ENCODE measurements at places on chromosomes 16 and 17. TPM values are rescaled to one million over a fixed set of nuclear protein-coding genes. Genes with fewer than 3 reads are reported as not detected.
A peak's percentile ranks its signal among the peaks of the same experiment; 100 is the strongest.

- H3K4me1 ChIP-seq: no peaks in the 10 kb centered on the region
- no peaks in the 10 kb centered on the region for H3K36me3 ChIP-seq
- no peak for DNase-seq
- H3K4me3 ChIP-seq: no peak overlapping the region
- H3K27me3 ChIP-seq: no peaks in the 10 kb centered on the region
- H3K27ac ChIP-seq: no peak overlapping the region
Observed at GRCh38 chr17:61487989-61488595, 35.9 kb downstream of the TBX4 start.

DNA sequence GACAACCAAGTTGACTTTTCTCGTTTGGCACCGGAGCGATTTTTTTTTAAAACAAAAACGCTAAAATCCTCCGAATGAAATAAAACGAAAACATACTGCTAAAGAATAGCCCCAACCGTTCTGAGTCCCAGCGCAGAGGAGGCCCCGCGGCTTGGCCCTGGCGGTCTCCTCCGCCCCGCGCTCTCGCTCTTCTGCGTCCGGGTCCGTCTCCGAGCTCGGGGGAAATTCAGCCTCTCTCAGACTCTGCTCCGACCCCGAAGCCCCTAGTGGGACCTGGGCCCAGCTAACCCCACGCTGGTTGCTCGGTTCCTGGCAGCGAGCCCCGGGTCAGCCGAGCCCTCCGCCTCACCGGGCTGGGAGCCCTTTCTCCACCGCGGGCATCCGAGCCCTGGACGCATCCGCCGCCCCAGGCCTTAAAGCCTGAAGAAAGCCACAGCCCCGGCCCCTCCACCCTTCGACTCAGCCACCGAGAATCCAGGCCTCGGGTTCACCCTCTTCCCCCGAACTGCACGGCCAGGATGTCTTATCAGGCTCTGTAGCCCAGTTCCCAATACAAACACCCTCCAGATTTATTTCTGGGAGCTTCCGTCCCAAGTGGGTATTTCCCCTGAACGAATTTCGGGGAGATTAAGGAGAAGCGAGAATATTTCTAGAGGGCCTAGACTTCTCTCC is 1.2 kb downstream of the TBX2 start:
- peak overlapping the region; percentile 71 for H3K27ac ChIP-seq
- no peaks in the 10 kb centered on the region for H3K36me3 ChIP-seq
- peaks cover 42% of the 10 kb centered on the region for H3K27me3 ChIP-seq

GRCh38 chr17:5815396-5815795 is 231.1 kb upstream of the NLRP1 start:
- H3K27ac ChIP-seq: no peak overlapping the region
- H3K27me3 ChIP-seq: peaks cover 11% of the 10 kb centered on the region
- no peak overlapping the region for H3K4me3 ChIP-seq
- no peaks in the 10 kb centered on the region for H3K4me1 ChIP-seq
- DNase-seq: no peak

- no peak overlapping the region for H3K27ac ChIP-seq
- DNase-seq: no peak
- H3K4me1 ChIP-seq: no peaks in the 10 kb centered on the region
- no peaks in the 10 kb centered on the region for H3K27me3 ChIP-seq
Observed at GRCh38 chr16:1559446-1559975, 26.0 kb downstream of the TMEM204 start.

DNA sequence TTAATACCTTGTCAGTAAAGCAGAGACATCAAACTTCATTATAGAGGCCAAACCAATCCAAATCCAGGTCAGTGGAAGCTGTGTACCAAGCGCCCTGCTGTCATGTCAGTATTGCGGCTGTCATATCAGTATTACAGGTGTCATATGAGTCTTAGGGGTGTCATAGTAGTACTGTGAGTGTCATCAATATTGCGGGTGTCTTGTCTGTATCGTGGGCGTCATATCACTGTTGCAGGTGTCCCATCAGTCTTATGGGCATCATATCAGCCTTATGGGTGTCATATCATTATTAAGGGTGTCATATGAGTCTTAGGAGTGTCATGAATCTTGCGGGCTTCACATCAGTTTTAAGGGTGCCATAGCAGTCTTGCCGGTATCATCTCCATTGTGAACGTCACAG is 6.0 kb upstream of the PRDM7 start:
- H3K4me1 ChIP-seq: peaks cover 3% of the 10 kb centered on the region
- no peak overlapping the region for H3K4me3 ChIP-seq
- H3K36me3 ChIP-seq: no peaks in the 10 kb centered on the region
- no peak for DNase-seq
- H3K27ac ChIP-seq: no peak overlapping the region
- H3K27me3 ChIP-seq: peaks cover 2% of the 10 kb centered on the region

Gene CHST4
- not detected for total RNA-seq

GRCh38 chr17:70128727-70129238 is 40.5 kb upstream of the KCNJ2 start:
- H3K27ac ChIP-seq: no peak overlapping the region
- H3K27me3 ChIP-seq: no peaks in the 10 kb centered on the region
- H3K4me1 ChIP-seq: no peaks in the 10 kb centered on the region
- no peak for DNase-seq

GRCh38 chr16:69166221-69166833 is 20.6 kb upstream of the SNTB2 start:
- no peaks in the 10 kb centered on the region for H3K27me3 ChIP-seq
- peaks cover 31% of the 10 kb centered on the region for H3K36me3 ChIP-seq
- H3K4me3 ChIP-seq: peak overlapping the region; percentile 19
- peak; percentile 74 for DNase-seq
- peaks cover 34% of the 10 kb centered on the region for H3K4me1 ChIP-seq

DNA sequence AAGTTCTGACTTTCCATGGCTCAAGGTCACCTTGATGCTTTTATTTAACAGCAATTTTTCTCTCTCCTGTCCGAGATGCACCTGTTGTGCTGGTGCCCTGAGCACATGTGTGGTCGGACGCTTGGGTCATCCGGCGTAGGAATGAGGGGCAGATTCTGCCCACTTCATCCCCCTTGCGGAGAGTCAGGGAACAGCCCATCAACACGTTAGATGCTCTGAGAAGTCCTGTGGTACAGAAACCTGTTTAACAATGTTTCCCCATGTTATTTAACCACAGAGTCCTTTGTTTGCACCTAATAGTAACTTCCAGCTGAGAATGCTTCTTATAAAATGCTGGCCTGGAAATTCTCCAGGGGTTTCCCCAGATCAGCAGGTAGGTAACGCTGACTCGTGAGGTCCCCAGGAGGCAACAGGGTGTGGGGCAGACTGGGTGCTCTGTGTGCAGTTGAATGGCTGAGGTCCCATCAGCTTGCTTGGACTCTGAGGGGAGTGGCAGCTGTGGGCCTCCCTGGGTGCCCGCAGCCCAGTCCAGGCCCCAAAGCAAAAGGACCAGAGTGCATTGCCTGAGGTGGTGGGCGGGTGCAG is 17.8 kb downstream of the DOC2B start:
- H3K4me1 ChIP-seq: no peaks in the 10 kb centered on the region
- H3K4me3 ChIP-seq: no peak overlapping the region
- H3K36me3 ChIP-seq: no peaks in the 10 kb centered on the region

Gene INTS2
- total RNA-seq: 9.9 TPM

Gene NOS2
- total RNA-seq: 0.07 TPM

DNA sequence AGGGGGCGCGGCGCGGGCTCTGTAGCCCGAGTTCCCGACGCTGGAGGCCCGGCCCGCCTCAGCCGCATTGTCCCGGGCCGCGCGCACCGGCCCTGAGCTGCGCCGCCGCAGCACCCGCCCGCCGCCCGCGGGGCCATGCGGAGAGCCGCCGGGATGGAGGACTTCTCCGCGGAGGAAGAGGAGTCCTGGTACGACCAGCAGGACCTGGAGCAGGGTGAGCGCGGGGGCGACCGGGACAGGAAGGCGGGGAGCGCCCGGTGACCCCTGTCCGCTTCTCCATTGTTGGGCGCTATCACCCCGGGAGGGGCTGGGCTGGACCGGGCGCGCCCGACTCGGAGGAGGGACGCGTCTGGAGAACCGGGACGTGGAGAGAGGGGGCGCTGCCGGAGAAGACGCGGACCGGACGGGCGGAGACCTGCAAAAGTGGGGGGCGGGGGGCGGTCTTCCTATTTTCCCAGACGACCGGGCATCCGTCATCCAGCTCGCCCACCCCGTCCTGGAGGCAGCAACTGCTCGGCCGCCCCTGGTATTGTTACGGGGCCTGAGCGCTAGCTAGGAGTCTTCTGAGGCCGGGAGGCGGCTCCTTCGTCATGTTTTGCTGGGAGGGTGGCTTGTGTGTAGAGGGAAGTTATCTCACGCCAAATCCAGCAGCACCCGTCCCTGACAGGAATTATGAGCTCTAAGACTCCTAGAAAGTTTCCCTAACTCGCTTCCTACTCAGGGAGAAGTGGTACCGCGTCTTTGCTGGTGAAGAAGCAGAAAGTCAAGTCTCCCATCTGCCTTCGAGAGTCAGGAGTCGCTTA is 678 bp downstream of the CDR2L start:
- H3K27me3 ChIP-seq: no peaks in the 10 kb centered on the region
- peak overlapping the region; percentile 97 for H3K27ac ChIP-seq
- H3K36me3 ChIP-seq: no peaks in the 10 kb centered on the region
- peaks cover 16% of the 10 kb centered on the region for H3K4me1 ChIP-seq

Gene NECAB2
- total RNA-seq: 1.1 TPM

GRCh38 chr16:19135896-19136438 is 22.2 kb downstream of the ITPRIPL2 start:
- H3K27me3 ChIP-seq: no peaks in the 10 kb centered on the region
- H3K4me1 ChIP-seq: peaks cover 19% of the 10 kb centered on the region

- H3K27ac ChIP-seq: no peak overlapping the region
- no peaks in the 10 kb centered on the region for H3K4me1 ChIP-seq
- H3K36me3 ChIP-seq: no peaks in the 10 kb centered on the region
- H3K27me3 ChIP-seq: no peaks in the 10 kb centered on the region
- DNase-seq: no peak
Observed at GRCh38 chr16:54673313-54673712, 257.4 kb upstream of the IRX5 start.

- peak overlapping the region; percentile 45 for H3K4me3 ChIP-seq
- DNase-seq: peak; percentile 49
- no peaks in the 10 kb centered on the region for H3K36me3 ChIP-seq
- H3K27ac ChIP-seq: peak overlapping the region; percentile 87
Observed at GRCh38 chr17:40317345-40317873, 8.4 kb downstream of the RARA start.

- no peak overlapping the region for H3K4me3 ChIP-seq
- H3K4me1 ChIP-seq: peaks cover 34% of the 10 kb centered on the region
- H3K27ac ChIP-seq: no peak overlapping the region
- no peaks in the 10 kb centered on the region for H3K36me3 ChIP-seq
- no peaks in the 10 kb centered on the region for H3K27me3 ChIP-seq
Observed at GRCh38 chr17:20172376-20172775, 163.2 kb downstream of the SPECC1 start.

GRCh38 chr17:67126983-67127382 is 82.6 kb downstream of the CACNG1 start:
- no peak for DNase-seq
- peaks cover 12% of the 10 kb centered on the region for H3K36me3 ChIP-seq
- no peak overlapping the region for H3K4me3 ChIP-seq
- H3K4me1 ChIP-seq: no peaks in the 10 kb centered on the region
- no peak overlapping the region for H3K27ac ChIP-seq

GRCh38 chr16:68710211-68710610 is 26.9 kb upstream of the CDH1 start:
- no peaks in the 10 kb centered on the region for H3K36me3 ChIP-seq
- H3K4me3 ChIP-seq: no peak overlapping the region
- no peak for DNase-seq
- H3K4me1 ChIP-seq: peaks cover 8% of the 10 kb centered on the region
- no peaks in the 10 kb centered on the region for H3K27me3 ChIP-seq

GRCh38 chr17:40281663-40282062 is 6.0 kb upstream of the CDC6 start:
- H3K36me3 ChIP-seq: peaks cover 15% of the 10 kb centered on the region
- no peaks in the 10 kb centered on the region for H3K27me3 ChIP-seq
- no peak overlapping the region for H3K27ac ChIP-seq
- no peak for DNase-seq
- peaks cover 23% of the 10 kb centered on the region for H3K4me1 ChIP-seq
- H3K4me3 ChIP-seq: no peak overlapping the region

GRCh38 chr17:27892866-27893769 is at the start of gene LYRM9:
TSS of gene LYRM9 (minus strand) at chr17:27893365. CDS start at chr17:27882694, 10,671 bp downstream.
- H3K27ac ChIP-seq: peak within 1 kb of the TSS; percentile 26
- H3K27me3 ChIP-seq: peaks cover 11% of the 10 kb centered on the region
- H3K36me3 ChIP-seq: no peaks in the 10 kb centered on the region
- peak within 1 kb of the TSS; percentile 57 for H3K4me3 ChIP-seq

Gene MYH10
- 125 TPM for total RNA-seq

Gene CTF1
- 5.2 TPM for total RNA-seq

DNA sequence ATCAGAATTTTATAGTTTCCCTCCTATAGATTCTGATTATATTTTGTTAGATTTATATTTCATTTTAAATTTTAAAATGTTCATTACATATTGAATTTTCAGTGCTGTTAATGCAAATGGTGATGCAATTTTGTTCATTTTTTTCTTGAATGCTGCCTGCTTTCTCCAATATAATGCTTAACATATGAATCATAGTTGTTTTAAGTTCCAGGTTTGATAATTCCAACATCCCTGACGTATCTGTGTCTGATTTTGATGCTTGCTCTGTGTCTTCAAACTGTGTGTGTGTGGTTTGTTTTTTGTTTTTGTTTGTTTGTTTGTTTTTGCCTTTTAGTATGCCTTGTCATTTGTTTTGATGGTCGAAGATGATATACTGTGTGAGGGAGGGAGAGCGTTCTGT is 134.7 kb upstream of the ELAC2 start:
- H3K27me3 ChIP-seq: no peaks in the 10 kb centered on the region
- H3K4me3 ChIP-seq: no peak overlapping the region
- peak overlapping the region; percentile 48 for H3K27ac ChIP-seq
- H3K4me1 ChIP-seq: peaks cover 3% of the 10 kb centered on the region

Gene RDM1
- total RNA-seq: not detected

Gene CACNA1G
- 0.27 TPM for total RNA-seq

GRCh38 chr16:72876981-72877373 is 171.0 kb downstream of the ZFHX3 start:
- H3K27me3 ChIP-seq: no peaks in the 10 kb centered on the region
- H3K27ac ChIP-seq: peak overlapping the region; percentile 88
- peak overlapping the region; percentile 9 for H3K4me3 ChIP-seq
- DNase-seq: peak; percentile 71

Gene SPIRE2
- 2.6 TPM for total RNA-seq

DNA sequence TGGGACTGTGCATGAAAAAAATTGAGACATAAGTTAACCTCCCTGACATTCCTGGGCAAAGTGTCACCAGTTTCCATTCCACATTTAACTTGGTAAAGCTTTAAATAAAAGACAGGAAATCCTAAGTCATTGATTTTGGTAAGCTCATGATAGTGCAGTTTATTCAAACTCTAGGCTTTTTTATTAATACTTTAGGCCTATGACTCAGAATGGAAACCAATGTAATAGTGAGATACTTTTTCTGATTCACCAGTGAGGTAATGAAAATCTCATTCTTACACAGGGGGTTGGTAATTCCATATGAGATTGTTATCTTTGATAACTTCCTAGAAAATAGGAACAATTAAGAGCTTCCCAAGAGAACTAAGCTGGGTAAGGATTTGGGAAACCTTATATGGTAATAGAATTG is 91.1 kb downstream of the NLK start:
- peaks cover 9% of the 10 kb centered on the region for H3K4me1 ChIP-seq
- peaks cover 13% of the 10 kb centered on the region for H3K36me3 ChIP-seq
- peak overlapping the region; percentile 84 for H3K27ac ChIP-seq
- no peak overlapping the region for H3K4me3 ChIP-seq
- DNase-seq: peak; percentile 86

- no peaks in the 10 kb centered on the region for H3K27me3 ChIP-seq
- no peaks in the 10 kb centered on the region for H3K36me3 ChIP-seq
- H3K4me3 ChIP-seq: no peak overlapping the region
- H3K27ac ChIP-seq: peak overlapping the region; percentile 93
Observed at GRCh38 chr17:66549731-66550207, 247.4 kb downstream of the PRKCA start.

GRCh38 chr16:19522760-19523159 is 862 bp upstream of the GDE1 start:
- H3K36me3 ChIP-seq: no peaks in the 10 kb centered on the region
- H3K4me1 ChIP-seq: peaks cover 6% of the 10 kb centered on the region
- H3K27me3 ChIP-seq: no peaks in the 10 kb centered on the region
- DNase-seq: no peak
- no peak overlapping the region for H3K4me3 ChIP-seq

Gene GAS2L2
- 0.07 TPM for total RNA-seq

Gene NOG
- total RNA-seq: 23.0 TPM

Gene SARM1
- 12.8 TPM for total RNA-seq

Measured in astrocyte (in vitro differentiated cells and primary cell).